ENCODE measurements at places on chromosomes 7 and 10.

- peak; percentile 63 for DNase-seq
Observed at GRCh38 chr10:784403-785088, 95.1 kb upstream of the DIP2C start.

DNA sequence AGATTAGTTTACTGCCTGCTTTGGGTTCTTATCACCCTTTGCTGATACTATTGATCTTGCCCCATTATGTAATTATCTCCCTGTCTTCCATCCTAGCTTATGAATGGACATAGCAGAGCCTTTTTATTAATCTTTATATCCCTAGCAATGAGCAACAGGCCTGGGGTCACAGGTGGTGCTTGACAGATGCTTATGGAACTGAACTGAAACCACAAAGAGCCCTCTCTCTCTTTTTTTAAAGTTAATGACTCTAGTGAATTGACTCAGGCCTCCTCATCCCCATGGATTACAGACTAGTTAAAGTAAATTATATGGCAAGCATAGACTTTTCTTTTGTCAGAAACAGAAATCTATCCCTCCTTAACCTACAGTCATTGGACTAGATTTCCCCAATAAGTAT lies 265.2 kb downstream of the PHTF2 start:
- DNase-seq: no peak

DNA sequence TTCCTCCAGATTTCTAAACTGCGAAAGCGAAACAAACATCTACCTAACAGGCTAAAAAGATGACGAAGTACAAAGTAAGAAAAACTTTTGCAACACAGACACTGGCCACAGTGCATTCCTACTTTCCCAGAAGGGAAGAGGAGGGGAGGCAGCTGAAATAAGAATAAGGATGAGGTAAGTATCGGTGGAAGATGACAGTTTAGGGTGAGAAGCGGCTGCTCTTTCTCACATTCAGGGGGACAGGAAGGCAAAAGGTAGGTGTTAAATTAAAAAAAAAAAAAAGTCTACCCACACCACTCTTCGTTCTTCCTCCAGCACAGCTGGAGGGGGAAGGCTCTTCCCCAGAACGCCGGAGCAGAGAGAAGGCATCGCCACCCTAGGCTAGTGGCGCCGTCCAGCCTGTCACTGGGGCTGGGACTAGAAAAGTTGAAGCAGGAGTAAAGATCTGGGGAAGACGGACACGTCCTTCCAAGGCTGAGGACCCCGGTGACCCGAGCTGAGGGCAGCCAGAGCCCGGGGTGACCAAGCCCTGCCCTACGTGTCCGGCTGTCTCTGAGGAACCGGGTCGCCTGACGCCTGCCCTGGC lies 846 bp downstream of the DNAJC1 start:
- peak; percentile 10 for DNase-seq

GRCh38 chr10:37975401-37975991 lies 951 bp downstream of the ZNF25 start:
- DNase-seq: no peak

- no peak for DNase-seq
Observed at GRCh38 chr7:155948423-155948822, 136.2 kb upstream of the SHH start.

DNA sequence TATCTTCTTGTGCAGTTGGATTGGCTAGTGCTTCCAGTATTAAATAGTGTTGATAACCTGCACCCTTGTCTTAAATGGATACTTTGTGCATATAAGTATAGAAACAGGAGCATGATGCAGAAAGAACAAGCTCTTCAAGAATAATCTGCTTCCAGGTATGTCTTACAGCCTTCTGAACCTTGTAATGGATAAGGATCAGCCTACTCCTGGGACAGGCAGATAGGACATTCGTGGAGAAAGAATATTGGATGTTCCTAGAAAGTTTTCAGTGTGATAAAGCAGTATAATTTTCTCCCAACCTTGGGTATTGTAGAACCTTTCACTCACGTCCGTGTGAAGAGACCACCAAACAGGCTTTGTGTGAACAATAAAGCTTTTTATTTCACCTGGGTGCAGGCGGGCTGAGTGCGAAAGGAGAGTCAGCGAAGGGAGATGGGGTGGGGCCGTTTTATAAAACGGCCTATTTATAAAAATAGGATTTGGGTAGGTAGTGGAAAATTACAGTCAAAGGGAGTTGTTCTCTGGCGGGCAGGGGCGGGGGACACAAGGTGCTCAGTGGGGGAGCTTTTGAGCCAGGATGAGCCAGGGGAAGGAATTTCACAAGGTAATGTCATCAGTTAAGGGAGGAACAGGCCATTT lies 27.2 kb downstream of the C1GALT1 start:
- no peak for DNase-seq

DNA sequence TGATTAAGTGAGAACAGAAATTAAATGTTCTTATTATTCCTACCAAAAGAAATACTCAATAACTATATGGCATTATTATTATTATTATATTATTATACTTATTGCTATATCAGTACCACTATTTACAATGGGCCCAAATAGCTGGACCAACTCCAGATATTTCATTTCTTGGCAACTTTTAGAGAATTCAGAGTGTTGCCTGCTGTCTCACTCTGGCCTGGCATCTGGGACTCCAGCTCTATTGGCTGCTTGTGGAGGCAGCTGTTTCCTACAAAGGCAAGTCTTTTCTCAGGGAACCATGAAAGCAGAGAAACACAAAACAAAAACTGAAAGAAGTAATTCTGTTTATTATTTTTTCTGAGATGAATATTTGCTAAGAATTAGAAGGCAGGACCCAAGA lies 105.1 kb upstream of the SORCS1 start:
- DNase-seq: no peak

DNA sequence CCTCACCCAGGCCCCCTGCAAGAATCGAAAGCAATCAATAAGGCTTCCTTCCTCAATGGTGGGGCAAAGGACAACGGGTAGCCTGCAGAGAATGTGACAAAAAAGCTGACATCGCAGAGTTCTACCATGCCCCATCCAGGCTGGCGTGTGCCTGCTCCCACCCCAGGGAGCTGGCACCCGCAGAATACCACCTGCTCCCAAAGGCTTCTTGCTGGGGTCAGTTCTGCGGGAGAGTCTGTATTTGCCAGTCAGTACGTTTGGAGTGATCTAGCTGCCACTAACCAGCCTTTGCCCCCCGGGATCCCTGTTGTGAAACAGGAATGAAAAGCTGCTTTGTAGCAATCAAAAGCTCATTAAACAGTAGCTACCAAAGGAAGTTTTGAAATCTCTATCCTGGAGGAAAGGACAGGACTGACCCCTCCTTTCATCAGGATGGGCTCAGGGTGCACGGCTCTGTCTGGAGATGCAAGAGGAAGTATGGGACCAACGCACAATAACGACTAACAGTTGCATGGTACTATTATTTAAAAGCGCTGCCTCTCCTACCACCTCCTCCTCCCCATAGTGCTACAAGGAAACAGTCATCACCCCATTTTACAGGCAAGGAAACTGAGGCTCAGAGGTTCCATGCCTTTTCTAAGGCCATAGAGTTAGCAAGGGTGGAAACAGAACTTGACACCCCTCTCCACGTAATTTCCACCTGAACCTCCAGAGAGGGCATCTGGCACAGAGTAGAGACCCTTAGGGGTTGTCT lies 67.0 kb downstream of the FGFR2 start:
- no peak for DNase-seq

- DNase-seq: no peak
Observed at GRCh38 chr10:34188221-34188620, 626.9 kb downstream of the PARD3 start.

- no peak for DNase-seq
Observed at GRCh38 chr10:16843252-16843870, 26.1 kb upstream of the RSU1 start.

- no peak for DNase-seq
Observed at GRCh38 chr10:79492839-79493238, 19.5 kb upstream of the EIF5AL1 start.

GRCh38 chr7:106545275-106545674 lies 115.7 kb downstream of the CCDC71L start:
- no peak for DNase-seq

All from 8988T (cell line).